ENCODE measurements at places on chromosomes 5 and 9.
A peak's percentile ranks its signal among the peaks of the same experiment; 100 is the strongest.

- DNase-seq = peak; percentile 16
These were observed 104.1 kb downstream of the TSSK1B start for GRCh38 chr5:113330533-113331208.

GRCh38 chr9:132656299-132656698, 13.5 kb downstream of the DDX31 start:
- no peak for DNase-seq

GRCh38 chr9:86860006-86860405, 87.3 kb downstream of the GAS1 start:
- DNase-seq = no peak

- no peak for DNase-seq
These were observed 85.4 kb upstream of the SMARCA2 start for GRCh38 chr9:1929722-1930244.

GRCh38 chr9:123250504-123250903, 17.9 kb downstream of the STRBP start:
- no peak for DNase-seq

DNA sequence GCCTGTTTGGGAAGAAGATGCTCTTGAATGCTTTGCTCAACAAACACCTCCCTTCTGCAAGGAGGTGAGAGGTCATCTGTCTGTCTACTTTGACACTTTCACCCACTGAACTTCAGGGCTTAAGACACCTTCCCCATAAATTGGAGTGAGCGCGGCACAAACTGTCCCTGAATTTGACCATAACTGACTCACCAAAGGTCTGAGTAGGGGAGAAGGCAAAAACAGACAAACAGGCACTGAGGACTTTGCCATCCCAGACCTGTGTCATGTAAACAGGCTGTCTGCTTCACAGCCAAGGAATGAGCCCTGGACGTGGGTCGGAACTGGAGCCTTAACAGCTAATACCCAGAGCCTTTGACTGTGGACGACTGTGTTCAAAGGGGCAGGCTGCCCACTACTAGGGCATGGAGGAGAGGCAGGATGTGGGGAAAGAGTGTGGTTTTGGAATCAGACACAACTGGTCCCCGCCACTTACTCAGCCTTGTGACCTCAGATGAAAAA, 320.9 kb upstream of the KLF4 start:
- no peak for DNase-seq

GRCh38 chr9:124869986-124870560, 8.1 kb downstream of the ARPC5L start:
- no peak for DNase-seq

GRCh38 chr5:140381972-140382371, 19.7 kb upstream of the ANKHD1 start:
- DNase-seq = no peak

DNA sequence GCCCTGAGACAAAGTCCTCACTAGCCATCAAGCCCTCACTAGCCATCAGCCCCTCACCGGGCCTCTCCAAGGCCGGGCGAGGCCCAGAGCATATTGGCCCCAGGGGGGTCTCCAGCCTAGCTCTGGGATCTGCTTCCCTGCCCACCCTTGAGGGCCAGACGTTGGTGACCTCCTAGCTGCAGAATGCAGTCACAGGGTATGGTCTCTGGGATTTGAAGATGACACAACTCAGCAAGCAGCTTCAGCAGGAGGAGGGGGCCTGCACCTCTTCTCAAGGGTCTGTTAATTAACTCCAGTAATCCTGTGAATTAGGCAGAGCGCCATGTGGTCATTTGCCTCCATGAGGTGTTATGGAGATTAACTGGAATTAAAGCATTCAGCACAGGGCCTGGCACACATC, 116.9 kb upstream of the SPOCK1 start:
- DNase-seq = no peak

GRCh38 chr5:158384535-158385481, 525.9 kb upstream of the CLINT1 start:
- DNase-seq = peak; percentile 21

GRCh38 chr5:151628112-151628823, 37.1 kb upstream of the FAT2 start:
- no peak for DNase-seq

DNA sequence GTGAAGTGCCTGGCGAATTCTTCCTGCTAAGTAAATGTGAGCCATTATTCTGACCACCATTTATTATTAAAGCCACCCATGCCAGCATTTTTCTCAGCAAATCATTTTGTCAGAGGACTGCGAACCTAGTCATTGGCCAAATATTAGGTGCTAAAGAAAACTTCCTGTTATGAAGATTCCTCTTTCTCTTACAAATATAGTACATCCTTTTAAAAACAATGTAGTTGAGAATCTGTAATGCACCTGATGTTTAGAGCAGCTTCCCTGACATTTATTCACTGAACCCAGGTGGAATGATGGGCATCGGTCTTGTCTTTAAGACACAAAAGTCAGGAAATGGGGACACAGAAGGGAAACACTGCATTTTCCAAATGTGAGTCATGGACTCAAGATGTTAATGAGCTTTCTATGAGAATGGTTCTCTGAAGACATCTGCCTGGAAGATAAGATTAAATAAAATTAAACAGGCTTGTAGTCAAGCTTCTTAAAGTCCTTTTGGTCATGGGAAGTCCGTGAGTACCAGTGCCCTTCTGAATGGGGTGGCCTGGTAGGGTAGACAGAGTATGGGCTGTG, 290.6 kb downstream of the FBXL7 start:
- DNase-seq = no peak

GRCh38 chr9:76699971-76700370, 64.3 kb upstream of the PCA3 start:
- no peak for DNase-seq

DNA sequence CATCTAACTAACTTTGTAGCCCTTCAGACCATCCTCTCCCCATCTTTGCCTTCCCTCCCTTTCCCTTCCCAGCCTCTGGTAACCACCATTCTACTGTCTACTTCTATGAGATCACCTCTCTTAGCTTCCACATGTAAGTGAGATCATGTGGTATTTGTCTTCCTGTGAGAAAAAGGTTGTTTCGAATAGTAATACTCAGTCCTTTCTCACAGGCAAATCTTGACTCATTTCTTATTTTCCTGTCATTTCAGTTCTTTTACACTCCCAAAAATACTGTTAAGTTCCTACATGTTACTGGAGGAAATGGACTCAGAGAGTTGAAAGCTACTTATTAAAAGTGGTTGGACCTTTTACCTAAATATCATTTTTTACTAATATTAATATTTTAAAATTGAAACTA, 82.1 kb downstream of the SLF1 start:
- no peak for DNase-seq

DNA sequence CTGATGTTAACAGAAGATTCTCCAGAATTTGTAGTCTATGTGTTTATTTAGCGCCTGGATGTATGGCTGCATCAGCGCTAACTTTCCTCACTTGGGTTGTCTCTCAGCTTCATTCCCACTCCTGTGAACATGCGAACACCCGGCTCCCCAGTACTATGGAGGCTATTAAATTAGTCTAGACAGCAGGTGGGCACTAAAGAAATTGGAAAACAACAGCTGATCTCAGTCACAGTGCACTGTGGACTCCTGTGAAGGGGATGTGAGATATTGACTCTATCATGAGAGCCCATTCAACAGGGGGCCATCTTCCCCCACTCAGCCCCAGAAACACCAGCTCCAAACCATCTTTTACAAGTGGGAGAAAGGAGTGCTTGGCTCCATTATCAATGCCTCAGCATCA, 471.0 kb downstream of the KDM4C start:
- DNase-seq = no peak

DNA sequence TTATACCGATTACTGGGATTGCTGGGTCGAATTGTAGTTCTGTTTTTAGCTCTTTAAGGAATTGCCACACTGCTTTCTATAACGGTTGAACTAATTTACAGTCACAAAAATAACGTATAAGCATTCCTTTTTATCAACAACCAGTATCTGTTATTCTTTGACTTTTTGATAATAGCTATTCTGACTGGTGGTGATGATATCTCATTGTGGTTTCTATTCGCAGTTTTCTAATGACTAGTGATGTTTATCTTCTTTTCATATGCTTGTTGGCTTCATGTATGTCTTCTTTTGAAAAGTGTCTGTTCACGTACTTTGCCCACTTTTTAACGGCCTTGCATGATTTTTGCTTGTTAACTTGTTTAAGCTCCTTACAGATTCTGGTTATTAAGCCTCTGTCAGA, 74.4 kb downstream of the FAM174A start:
- no peak for DNase-seq

DNA sequence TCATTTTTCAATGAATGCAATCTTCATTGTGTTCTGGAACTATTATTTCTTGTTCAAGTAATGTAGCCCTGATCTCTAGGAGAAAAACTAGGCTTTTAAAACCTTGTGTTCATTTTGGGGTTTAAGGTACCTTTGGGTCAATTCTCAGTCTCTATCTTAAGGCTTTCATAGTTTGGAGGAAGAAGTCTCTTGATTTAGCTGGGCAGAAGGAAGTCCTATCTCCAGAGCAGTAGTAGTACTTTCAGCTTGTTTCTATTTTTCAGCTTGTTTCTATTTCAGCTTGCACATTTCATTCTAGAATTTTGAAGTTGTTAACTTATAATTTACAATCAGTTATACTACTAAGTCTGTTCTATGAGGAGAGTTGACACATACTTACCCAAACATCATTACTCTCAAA, 15.2 kb downstream of the CSNK1G3 start:
- DNase-seq = no peak

DNA sequence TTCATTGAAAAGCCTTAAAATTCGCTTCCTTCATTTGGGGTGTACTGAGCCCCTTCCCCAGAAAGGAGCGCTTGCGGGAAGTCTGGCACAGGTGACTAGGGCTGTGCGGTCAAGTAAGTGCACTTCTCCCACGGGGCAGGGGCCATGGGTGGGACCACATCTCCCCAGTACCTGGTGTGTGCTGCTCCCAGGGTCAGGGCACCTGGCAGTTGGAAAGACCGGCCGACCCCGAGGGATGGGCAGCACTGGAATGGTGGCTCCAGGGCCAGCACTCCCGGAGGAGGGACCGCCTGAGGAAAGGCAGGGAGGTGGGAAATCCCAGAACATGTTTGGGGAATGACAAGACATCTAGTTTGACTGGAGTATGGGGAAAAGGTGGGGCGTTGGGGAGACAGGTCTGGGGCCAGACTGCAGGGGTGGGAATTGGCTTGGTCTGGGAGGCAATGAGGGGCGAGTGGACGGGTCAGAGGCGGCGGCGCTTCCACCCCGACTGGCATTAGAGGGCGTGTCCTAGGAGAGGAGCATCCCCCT, 727 bp upstream of the GLIPR2 start:
- no peak for DNase-seq

DNA sequence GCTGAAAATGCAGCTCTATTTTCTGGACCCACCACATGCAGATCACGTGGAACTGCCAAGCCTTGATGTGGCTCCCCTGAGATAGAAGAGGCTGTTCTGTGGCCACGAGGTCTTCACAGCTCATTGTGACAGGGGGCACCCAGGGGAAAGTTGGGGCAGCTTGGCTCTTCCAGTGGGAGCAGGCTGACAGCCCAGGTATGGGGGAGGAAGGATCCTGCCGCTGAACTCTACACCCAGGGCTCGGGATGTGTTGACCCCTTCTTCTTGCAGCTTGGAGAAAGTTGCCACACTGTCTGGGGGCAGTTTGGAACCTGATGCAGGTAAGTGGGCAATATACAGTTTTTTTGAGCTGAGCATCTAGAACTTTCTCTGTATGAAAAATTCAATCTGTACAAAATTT, 133.6 kb upstream of the PITX1 start:
- no peak for DNase-seq

- DNase-seq = no peak
These were observed 254.0 kb downstream of the DMAC1 start for GRCh38 chr9:7545371-7546165.

- no peak for DNase-seq
These were observed 913.4 kb upstream of the ACO1 start for GRCh38 chr9:31471010-31471409.

DNA sequence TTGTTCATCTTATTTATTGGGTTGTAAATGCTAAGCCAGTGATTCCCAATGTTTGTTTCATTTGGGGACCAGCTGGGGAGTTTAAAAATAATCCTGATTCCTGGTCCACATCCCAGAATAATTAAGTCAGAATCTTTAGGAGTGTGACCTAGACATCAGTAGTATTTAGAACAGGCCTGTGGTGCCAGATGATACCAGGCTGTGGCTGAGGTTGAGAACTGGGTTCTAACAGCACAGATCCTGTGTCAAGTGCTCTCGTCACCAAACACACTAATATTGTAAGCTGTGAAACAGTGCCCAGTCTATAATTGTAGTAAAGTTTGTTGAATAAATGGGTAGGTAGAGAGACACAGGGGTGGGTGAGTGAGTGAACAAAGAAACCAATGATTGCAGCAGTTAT, 172.1 kb upstream of the PPP1R2B start:
- no peak for DNase-seq

DNA sequence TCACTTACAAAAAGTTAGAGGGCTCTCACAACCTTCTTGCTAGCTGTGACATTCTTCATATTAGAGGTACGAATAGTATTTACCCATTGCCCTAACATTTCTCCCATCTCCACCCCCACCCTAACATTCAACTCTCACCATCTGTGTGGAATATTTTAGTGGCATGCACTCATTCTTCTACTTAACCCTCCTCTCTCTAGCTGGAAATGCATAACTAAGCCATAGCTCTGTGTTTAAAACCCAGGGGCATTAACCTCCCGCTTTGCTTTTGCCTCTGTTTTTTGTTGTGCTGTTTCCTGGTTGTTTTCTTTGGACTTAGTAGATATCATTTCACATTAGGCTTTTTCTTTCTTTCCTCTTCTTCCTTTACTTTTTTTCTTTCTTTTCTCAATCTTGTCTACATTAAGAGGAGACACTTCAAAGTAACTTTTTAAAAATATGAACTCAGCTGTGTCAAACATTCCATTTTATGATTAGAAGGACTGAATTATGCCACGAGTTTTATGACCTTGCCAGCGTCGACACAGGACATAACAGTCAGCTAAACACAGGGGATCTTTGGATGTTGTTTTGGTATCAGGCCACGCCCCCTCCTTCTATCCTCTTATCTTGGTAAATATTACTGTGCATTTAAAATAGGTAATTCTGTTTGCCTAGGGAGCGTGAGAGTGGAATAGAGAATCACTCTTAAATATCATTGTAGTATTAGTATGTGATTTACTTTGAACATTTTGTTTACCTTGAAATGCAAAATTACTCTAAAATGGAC, 236.0 kb downstream of the CD180 start:
- DNase-seq = no peak

Measured in H54 (cell line).